IPS DF 19.7 (cell line): ENCODE measurements at places on chromosomes 7 and 10.

GRCh38 chr7:79410345-79410744 is 43.1 kb downstream of the MAGI2 start:
- DNase-seq: no peak

GRCh38 chr10:79055892-79056291 is 12.9 kb upstream of the ZMIZ1 start:
- no peak for DNase-seq

GRCh38 chr10:42488416-42488815 is 150.0 kb downstream of the ZNF33B start:
- no peak for DNase-seq

GRCh38 chr10:34539533-34540315 is 275.4 kb downstream of the PARD3 start:
- DNase-seq: no peak

DNA sequence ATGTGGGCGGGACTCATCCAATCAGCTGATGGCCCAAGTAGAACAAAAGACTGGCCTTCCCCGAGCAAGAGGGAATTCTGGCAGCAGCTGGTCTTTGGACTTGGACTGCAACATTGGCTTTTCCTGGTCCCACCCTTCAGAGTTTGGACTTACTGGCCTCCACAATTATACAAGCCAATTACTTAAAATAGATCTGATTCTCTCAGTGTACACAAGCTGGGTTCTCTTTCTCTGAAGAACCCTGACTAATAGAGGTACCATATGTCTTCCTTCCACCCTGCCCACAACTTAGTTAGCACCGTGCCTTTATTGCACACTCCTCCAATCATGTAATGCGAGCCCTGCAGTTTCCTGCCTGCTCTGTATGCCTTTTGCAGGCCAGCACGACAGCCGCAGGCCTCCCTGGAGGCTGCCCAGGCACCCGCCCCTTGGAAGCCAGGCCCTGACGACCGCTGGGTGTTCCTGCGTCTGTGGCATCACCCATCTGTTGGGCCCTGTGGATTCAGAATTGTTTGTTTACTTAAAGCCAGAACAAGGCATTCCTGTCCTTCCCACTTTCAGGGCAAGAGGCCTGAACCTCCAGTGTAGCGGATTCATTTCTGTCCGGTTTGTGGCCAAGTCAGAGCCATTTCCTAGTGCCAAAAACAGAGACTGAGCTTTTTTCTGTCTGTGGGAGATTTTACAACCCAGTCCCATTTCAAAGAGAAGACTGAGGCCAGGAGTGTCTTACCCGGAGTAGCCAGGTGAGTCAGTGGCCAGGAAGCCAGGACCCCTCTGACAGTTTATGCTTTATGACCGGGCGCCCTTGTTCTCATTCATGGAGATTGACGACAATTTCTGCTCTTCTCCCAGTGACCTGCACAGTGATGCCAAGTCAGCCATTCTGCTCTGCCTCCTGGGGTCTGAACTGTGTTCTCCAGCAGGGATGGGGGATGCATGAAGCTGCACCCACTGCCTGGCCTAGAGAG is 968 bp upstream of the INMT start:
- no peak for DNase-seq

DNA sequence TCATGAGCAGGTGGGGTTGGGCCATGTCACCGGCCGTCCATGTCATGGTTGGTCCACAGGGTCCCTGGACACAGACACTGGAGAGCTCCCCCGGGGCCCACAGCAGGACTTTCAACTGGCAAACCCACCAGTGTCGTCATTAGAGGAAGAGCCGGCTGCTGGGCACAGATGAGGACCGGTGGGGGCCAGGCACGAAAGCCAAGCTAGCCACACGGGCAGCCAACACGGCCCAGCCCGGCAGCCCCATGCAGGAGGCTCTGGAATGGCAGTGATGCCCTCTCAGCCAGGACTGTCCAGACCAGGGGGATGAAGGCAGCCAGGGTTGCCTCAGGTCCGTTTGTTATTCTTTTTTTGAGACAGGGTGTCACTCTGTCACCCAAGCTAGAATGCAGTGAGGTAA is 21.1 kb upstream of the UNCX start:
- no peak for DNase-seq

DNA sequence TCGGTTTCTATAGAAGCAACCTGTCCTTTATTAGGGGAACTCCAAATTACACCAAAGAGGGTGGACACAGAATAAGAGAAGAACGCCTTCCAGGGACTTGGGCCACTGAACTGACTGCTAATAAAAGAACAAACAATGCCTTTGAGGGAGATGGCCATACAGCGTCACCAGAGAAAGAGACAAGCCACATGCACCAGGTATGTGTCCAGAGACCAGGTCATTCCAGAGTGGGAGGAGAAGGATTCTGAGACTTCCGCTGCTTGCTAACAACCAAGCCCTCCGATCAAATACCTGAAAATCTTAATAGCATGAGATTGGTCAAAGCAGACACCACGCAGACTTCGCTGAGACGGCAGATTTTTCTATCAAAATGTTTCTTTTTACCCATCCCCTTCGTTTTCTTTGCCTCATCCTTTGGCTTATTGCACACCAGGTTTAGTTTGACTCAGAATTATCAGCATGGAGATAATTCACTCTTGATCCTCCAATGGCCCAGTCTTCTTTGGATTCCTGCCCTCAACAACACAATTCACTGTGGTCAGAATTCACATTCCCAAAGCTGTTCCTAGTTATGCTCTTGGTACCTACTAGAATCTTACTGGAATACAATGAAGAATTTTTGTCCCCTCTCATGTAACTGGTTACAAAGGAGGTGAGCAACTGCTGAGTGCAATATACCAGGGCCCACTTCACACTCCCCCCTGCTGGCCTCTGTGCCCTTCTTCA is 87.4 kb upstream of the DDC start:
- no peak for DNase-seq

- DNase-seq: no peak
Observed at GRCh38 chr7:77368974-77369373, 47.2 kb downstream of the GSAP start.

GRCh38 chr7:116800594-116800993 is 61.8 kb upstream of the CAPZA2 start:
- DNase-seq: no peak

- DNase-seq: no peak
Observed at GRCh38 chr7:10521306-10521705, 452.4 kb upstream of the PHF14 start.

GRCh38 chr7:156324201-156324600 is 316.4 kb upstream of the RNF32 start:
- DNase-seq: no peak

GRCh38 chr7:83593921-83594475 is 54.9 kb downstream of the SEMA3E start:
- no peak for DNase-seq

DNA sequence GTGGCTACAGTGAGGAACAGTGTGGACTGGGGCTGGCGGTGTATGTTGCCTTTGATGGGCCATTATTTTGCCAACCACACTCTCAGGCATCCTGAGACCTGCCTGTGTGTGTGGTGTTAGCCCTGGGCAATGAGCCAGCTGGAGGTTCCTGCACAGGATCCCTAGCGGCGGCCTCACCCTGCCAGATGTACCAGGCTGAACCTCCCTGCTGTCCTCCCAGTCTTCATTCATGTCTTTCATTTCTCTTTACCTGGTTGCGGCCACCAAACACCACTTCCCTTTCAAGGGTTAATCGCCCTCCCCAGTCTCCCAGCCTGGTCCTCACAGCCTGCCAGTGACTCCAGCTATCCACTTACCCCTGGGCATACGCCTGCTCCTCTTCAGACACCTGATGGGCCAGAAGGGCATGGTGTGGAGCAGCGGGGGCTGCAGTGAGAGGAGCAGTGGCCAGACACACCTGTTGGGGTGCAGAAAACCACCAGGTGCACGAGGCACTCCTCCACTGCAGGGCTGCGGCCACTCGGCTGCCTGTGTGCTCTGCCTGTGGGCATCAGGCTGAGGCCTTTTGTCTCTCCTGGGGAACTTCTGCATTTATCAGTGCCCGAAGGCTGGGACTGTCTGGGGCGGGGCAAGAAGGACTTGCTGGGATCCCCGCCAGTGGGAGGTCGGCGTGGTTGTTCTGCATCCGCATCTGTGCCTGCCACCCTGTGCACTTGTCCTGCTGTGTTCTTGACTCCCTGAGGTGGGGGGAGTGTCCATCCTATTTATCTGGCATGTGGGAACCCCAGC is 111.6 kb downstream of the ARHGAP22 start:
- no peak for DNase-seq

GRCh38 chr10:124517931-124518330 is 56.3 kb downstream of the LHPP start:
- DNase-seq: no peak

DNA sequence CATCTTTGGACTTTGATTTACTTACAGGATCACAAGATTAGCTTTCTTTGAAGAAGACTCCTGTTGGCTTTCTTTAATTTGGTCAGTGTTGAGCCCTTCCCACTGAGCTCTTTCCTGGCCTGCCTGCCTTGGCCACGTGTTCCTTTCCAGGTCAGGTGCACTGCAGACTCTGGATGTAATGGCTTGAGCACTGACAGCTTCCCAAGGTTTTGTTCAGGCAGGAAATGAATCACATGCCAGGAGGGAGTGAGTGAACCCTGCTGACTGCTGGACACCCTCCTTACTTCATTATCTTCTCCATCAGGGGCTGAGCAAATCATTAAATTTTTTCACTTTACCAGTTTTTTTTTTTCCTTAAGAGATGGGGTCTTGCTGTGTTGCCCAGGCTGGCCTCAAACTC is 29.8 kb downstream of the SNX10 start:
- DNase-seq: no peak

DNA sequence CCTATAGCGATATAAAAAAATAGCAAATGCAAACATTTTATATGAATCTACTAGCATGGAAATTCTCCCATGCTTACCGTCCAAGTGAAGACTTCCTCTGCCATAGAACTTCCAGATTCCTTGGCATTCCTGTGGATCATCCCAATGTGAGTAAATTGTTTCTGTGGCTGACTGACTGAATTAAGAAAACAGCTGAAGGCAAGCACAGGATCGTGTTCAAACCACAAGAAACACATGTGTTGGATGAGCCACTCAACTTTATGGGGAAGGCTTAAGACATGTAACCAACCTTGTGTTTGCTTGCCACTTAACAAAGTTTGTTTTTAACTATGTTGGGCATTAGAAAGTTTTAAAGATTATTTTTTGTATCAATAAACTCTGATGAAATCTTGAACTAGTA is 2.6 kb upstream of the MYPN start:
- no peak for DNase-seq

- no peak for DNase-seq
Observed at GRCh38 chr10:48446785-48447184, 140.3 kb downstream of the MAPK8 start.

DNA sequence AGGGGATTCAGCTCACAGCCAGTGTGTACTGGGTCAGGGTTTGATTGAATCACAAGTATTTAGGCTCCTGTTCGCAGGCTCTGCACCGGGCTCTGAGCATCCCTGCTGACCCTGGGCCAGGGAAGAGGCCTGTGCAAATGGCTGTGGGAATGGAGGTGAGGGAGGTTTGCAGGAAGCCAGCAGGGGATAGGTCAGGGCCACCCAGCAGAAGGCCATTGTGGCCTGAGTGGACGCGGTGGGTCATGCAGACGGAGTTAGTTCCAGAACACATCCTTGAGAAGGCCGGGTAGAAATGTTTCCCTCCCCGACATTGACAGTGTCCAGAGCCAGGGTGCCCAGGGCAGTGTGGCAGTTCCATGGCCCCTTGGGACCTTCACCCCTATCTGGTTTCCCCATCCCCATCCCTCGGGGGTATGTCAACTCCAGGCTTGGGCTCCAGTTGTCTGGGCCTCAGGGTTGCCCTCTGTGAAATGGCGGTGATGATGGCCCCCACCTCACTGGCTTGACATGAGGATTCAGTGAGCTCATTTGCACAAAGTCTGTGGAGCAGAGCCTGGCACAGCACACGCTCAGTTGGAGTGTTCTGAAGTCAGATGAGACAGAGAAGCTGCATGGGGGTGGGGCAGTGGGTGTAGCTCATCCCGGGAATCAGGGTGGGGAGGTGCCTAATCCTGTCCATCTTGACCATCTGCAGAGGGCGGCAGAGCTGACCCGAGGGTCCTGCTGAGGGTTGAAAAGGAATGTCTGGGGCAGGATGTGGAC is 107.6 kb downstream of the ADCY1 start:
- DNase-seq: no peak

GRCh38 chr10:132699411-132700155 is 86.4 kb downstream of the NKX6-2 start:
- DNase-seq: no peak

GRCh38 chr10:88216976-88217375 is 353.6 kb downstream of the PTEN start:
- no peak for DNase-seq

GRCh38 chr7:43692582-43693373 is 36.5 kb downstream of the COA1 start:
- DNase-seq: no peak

- DNase-seq: no peak
Observed at GRCh38 chr10:47294501-47294900, 5.5 kb upstream of the GDF10 start.

DNA sequence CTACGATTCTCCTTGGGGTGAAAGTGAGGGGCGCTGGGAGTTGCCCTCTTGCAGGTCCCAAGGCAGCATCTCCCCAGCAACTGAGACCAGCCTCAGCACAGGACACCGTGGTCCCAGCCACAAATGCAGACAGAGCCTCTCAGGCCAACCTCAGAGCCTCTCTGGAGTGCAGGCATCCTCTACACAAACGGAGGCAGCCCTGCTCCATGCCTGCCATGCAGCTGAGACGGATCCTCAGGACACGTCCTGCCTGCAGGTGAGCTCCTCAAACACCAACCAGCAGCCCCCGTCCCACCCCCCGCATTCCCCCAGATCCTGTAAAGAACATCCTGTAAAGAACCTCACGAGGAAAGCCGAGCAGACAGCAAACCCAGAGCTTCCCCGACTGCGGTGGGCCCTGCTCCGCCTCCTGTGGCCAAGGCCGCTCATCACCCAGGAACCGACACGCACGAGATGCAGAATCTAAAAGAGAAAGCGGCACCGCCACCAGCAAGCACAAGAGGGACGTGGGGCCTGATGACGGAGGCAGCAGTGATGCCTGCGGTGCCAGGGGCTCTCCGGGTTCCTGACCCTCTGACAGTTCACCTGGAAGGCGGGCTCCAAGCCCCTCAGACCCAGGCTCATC is 186.9 kb downstream of the PTPRN2 start:
- DNase-seq: no peak

DNA sequence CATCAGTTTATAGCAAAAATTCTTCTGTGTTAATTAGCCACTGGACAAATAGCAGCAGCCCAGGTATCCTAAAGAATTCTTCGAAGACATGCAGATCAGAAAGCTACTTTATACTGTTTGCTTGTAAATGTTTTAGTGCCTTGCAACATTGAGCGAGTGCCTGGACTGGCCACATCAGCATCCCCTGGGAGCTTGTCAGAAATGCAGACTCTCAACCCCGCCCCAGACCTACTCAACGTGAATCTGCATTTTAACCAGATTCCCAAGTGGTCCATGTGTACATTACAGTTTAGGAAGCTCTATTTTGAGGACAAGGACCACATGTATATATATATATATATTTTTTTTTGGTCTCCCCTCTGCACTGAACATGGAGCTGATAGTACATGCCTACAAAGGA is 18.5 kb upstream of the PLEKHS1 start:
- DNase-seq: no peak

GRCh38 chr7:16402940-16403339 is 18.4 kb downstream of the CRPPA start:
- DNase-seq: no peak
